Activated gamma-delta T cell treated with Interleukin-2 at 50 U/mL for 16 hours (primary cell): ENCODE measurements at places on chromosomes 11 and 22.

DNA sequence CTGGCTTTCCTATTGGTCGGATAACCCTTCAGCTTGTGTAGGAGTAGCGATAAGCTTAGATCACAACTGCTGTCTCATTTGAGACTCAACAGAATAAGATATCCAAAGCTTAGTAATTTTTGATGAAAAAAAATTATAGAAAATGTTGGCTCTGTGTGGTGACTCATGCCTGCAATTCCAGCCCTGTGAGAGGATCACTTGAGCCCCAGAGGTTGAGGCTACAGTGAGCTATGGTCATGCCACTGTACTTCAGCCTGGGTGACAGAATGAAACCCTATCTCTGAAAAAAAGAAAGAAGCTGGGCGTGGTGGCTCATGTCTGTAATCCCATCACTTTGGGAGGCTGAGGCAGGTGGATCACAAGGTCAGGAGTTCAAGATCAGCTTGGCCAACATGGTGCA lies 55.6 kb upstream of the RRM1 start:
- no peak for DNase-seq

- DNase-seq = no peak
Measured at GRCh38 chr11:78256962-78257361, 68.2 kb downstream of the USP35 start.

DNA sequence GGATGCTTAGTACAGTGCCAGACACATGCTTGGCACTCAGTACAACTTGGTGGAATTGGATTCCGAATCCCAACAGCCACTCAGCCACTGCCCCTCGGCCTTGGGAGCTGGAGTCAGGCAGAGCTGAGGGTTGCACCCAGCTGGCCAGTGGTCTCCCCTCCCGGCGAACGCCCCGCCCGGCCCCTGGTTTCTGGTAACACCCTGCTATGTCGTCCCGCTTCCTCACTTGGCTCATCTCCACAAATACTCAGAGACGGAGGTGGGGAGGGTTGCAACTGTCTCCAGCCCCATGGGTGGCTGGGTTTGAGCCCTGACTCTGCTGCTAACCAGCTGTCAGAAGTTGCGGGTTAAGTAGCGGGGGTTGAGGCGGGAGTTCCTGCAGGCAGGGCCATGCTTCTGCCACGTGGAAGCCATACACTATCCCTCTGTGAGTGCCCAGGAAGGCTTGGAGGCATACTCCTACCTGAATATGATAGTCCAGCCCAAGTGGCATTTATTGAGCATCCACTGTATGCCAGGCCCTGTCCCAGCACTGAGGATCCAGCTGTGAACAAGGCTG lies 67.1 kb downstream of the GRIK4 start:
- DNase-seq = no peak

DNA sequence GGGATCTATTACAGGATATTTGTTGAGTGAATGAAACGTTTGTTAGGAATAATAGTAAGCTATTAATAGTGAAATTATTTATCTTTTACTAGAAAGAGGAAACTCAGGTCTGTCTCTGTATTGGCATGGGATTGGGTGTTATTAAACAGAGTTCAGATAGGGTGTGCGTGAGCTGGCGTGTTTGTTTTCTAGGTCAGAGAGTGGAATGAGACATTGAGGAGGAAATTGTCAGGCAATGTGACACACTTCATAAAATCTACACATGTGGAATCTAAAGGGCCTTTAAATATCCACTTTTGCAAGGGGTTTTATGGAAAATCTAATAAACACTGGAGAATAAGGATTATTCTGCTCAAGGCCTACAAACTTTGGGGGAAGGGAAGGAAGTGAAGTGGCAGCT lies 552.9 kb downstream of the NTM start:
- no peak for DNase-seq

DNA sequence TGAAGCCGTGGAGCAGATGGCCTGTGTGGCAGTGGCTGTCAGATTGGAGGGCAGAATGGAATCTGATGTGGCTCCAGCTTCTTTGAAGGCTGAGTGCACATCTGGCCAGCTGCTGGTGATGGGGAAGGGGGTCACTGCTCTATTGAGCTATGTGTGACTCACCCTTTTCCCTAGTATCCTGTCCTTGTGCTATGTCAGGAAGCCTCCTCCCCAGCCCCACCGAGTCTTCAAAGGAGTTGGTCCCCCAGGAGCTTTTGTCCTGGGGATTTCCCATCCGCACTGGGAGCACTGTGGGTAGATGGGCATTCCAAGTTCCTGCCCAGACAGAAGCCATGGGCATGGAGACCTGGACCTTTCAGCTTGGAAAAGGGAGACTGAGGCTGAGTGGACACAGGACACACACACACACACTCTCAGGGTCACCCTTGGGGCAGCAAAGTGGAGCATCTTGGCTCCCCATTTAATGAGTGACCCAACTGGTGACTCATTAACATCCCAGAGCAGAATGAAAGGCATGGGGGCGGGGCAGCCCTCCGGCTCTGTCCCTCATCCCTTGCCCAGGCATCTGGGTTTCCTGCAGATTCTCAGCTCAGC lies 3.3 kb downstream of the SERPINH1 start:
- DNase-seq = no peak

DNA sequence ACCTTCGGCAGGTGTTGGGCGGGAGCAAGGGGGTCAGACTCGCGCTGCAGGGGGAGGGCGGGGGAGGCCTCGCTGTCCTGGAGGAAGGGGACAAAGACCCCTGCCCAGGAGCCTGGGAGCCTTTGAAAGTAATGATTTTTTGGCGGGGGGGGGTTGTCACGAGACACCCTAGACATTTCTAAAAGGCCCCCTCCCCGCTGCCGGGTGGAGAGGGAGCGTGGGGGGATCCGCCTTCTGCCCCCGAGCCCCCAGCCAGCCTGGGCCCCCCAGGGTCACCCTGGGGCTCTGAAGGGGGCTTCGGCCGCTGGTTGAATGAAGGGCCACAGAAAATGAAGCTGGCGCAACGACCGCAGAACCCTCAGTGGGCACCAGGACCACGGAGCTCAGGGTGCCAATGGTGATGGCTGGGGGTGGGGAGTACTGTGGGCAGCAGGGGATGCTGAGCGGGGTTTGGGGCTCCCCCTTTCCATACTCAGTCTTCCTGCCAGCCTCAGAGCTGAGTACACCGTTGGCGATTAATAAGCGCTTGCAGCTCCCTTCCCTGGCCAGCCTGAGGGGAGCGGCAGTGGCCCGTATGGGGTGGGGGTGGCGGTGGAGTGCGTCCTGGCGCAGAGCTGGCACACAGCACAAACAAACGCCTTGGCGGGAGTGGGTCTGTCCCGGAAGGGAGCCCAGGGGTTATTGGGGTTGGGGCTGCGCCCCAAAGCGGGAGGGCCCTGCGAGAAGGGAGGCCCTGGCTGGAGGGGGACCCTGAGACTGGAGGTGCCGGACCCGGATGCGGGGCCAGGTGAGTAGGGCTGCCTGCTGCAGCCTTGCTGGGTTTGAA lies 1.2 kb upstream of the DUSP8 start:
- no peak for DNase-seq

- DNase-seq = no peak
Measured at GRCh38 chr11:15918674-15919073, 437.7 kb downstream of the SOX6 start.

DNA sequence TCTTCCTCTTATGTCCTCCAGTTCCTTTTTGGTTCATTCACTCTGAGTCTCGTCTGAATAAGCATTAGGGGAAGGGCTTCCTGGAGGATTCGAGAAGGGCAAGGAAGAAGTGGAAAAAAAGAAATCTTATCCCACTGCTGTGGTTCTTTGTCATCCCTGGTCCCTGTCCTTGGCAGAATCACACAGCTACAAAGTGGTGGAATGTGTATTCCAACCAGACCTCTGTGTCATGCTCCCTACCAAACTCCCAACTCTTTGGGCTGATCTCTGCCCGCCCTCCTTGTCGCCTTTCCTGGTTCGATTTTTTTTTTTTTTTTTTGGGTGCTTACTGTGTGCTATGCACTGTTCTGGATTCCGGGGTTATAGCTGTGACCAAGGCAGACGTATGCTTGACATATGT lies 61.0 kb downstream of the TEAD1 start:
- no peak for DNase-seq

DNA sequence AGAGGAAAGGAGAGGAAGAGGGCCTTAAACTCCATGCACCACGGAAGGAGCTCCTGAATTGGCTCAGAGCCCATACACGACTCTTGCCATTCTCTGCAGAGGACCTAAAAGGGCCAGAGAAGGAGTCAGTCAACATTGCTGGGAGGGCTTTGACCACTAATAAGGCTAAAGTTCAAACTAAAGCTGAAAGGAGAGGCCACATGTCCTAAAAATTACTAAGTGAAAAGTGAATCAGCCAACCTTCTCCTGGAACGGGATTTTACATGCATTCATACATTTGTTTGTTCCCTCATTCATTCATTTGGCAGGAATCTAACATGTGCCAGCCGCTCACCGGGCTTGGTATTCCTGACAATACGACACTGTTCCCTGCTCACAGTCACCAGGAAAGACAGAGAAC lies 10.5 kb downstream of the CLMP start:
- no peak for DNase-seq

DNA sequence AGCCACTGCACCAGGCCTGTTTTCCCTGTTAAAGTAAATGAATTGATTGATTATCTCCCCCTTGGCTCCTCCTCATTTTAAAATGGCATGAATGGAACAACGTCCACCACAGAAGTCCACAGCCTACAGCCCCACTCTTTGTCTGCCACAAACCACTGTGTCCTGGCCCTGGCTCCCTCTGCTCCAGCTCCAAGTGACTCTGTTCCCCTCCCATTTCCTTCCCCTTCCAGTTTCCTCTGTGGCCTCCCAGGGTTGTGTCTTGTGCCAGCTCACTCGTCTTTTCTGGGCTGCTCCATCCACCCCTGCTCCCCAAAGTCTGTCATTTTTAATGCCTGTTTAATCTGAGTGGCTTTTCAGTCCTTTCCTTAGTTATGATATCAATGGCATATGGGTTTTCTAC lies 52.4 kb upstream of the CD5 start:
- no peak for DNase-seq
